ENCODE measurements at places on chromosomes 13 and 19. TPM values are rescaled to one million over a fixed set of nuclear protein-coding genes. Genes with fewer than 3 reads are reported as not detected.

Gene UPK1A
- not detected for total RNA-seq

Gene PRTN3
- total RNA-seq: not detected

DNA sequence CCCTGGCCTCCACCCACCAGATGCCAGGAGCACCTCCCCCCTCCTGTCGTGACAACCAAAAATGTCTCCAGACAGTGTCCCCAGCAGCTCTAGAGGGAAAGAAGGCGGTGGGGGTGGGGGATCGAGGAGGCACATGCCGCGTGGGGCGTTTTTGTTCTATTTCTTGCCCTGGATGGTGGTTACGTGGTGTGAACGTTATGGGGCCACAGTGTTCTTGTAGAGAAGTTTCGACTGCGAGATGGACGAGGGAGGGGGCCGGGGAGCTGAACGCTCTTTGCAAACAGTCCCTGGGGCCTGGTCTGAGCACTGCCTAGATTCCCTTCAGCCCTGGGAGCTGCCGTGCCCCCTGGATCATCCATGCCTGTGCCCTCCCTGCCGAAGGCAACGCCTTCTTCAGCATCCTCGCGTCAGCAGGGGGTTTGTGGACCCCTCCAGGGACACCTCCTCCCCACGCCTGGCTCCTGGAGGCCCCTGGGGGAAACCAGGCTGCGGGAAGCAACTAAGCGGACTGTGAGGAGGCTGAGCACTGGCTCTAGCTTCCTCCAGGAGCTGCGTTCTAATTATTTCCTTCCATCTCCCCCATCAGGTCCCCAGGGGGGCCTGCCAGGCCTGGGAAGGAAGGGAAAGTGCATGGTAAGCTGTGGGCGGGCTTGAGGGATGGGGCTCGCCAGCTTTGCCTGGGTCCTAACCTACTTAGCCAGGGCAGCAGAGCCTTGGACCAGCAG lies 131.5 kb downstream of the IER2 start:
- DNase-seq: no peak

GRCh38 chr13:76297331-76297730 lies 588.9 kb downstream of the KCTD12 start:
- no peak for DNase-seq

DNA sequence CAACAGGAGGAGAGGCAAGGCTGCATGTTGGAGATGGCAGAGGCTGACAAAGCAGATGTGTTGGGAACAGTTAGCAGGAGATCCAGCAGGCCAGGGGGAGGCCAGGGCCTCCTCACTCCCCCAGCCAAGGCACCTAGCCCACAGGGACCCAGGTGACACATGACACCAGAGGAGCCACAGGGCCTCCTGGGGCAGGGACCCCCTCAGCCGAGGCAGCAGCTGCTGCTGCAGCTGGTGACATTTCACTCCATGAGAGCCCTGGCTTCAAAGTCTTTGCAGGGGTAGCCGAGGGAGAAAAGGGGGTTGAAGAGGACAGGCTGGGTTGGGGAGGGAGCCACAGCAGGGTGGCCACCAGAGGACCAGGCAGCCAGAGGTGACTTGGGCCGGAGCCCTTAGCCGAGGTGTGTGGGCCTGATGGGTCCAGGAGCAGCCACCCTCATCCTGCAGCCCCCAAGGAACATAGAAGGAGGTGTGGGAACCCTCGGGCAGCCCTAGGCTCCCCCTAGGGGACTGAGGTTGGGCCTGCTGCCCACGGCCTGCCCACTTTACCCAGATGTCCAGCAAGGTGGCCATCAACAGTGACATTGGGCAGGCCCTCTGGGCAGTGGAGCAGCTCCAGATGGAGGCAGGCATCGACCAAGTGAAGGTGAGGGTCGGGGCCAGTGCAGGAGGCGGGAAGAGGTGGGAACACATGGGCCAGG lies at the start of gene GNG14:
TSS of gene GNG14 (plus strand) at position 503 of the 701 bp plus-strand sequence. CDS start at position 554, 51 bp downstream.
- DNase-seq: no peak

DNA sequence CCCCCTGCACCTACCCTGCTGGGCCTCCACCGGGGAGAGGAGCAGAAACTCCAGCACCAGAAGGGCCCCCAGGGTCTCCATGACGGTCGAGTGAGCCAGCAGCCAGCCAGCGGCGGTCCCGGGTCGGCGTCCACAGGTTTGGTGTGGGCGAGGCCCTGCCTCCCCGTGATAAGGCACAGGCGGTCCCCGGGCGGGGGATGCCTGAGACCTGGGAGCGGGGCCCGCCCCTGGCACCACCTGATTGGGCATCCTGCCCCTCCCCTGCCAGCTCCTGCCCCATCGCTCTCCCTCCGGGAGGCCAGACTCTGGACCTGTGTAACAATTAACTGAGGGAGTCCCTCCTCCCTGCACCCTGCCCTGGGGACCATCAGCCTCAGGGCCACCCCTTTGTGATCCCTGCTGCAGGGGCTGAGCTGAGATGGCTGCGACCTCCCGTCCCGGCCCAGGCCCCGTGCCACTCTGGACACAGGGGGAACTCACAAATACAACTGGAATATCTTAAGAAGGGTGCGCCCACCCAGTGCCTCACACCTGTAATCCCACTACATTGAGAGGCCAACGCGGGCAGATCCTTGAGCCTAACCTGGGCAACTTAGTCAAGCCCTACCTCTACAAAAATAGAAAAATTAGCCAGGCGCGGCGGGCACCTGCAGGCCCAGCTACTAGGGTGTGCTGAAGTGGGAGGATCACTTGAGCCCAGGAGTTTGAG lies at the start of gene SMIM24:
TSS of gene SMIM24 (minus strand) at position 143 of the 709 bp plus-strand sequence. CDS start at position 81, 62 bp downstream.
- no peak for DNase-seq
